MCF 10A (cell line): ENCODE measurements at places on chromosomes 16 and 17.

GRCh38 chr16:80924372-80924978, 82.2 kb downstream of the CMC2 start:
- DNase-seq = peak; percentile 34

DNA sequence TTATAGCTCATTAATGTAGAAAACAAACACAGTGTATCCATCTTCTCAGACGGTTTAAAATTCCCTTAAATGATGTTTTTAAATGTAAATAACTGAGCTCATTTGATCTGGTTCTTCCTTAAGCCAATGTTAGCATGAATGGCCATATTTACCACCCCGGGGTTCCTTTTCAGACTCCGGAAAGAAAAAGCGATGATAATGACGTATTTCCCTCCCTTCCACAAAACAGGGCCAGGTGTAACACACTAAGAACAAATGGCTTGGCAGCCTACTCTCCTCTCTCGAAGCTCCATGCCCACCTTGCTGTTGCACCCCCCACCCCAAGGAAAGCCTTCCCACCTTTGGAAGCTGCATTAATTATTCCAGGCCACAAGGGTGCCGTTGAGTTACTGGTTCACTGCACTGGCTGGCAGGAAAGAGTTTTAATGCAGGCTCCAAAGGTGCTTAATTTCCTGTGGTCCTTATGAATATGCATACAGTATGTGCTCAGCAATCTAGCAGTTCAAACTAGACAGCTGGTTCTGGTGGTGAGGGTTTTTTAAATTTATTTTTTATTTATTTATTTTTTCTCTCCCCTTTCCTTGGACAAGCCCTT, 378.9 kb downstream of the WWOX start:
- peak; percentile 6 for DNase-seq

- peak; percentile 36 for DNase-seq
Measured at GRCh38 chr16:23257682-23258081, 44.4 kb upstream of the SCNN1B start.

- no peak for DNase-seq
Measured at GRCh38 chr16:53061256-53061655, 6.5 kb downstream of the CHD9 start.

GRCh38 chr17:39618956-39619785, 7.6 kb upstream of the PPP1R1B start:
- no peak for DNase-seq

DNA sequence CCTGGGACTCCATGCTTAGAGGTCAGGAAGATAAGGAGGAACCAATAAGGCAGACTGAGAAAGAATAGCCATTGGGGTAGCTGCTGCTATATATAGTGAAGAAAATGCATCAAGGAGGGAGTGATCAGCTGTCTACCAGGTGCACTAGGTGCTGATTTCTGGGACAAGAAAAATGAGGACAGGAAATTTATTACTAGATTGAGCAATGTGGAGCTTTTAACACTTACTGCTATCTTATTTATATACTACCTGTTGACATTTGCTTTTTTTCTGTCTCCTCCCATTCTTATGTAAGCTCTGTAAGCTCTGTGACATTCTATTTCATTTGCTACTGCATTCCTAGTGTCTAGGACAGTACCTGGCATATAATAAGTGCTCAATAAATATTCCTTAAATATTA, 53.7 kb upstream of the DHX40 start:
- no peak for DNase-seq

DNA sequence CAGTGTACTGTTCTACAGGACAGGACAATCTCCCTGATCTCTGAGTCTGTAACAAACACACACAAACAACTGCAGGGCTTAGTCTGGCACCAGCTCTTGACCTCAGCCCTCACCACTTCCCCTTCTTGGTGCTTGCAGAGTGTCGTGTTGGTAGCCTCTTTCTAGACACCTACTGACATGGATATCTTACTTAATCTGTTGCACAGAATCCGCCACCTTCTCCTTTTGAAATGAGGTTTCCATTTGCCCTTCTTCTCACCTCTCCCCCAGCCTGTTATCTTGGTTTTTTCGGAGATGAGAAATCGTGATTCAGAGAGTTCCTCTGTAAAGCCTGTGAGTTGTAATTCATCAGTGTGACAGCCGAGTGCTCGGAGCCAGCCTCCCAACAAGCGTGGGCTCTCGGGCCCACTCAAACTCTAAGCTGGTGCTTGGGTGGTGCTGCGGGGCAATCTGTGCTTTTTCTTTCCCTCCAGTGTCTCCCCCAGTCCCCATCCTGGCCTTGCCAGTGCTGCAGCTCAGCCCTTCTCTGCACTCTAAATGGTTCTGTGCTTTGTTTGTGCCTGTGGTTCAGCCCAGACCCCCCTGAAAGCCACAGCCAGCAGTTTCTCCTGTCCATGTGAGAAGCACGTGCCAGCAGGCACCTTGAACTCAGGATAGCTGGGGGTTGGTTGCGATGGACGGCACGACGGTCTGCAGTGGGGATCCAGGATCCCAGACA, 28.1 kb downstream of the KIAA0513 start:
- peak; percentile 37 for DNase-seq

GRCh38 chr16:76303637-76304314, 26.6 kb downstream of the CNTNAP4 start:
- DNase-seq = no peak

GRCh38 chr16:72051818-72052217, 2.5 kb upstream of the HP start:
- no peak for DNase-seq

GRCh38 chr16:2121853-2122252, 13.8 kb downstream of the PKD1 start:
- no peak for DNase-seq

GRCh38 chr17:2948721-2949468, 114.5 kb downstream of the OR1D5 start:
- no peak for DNase-seq

DNA sequence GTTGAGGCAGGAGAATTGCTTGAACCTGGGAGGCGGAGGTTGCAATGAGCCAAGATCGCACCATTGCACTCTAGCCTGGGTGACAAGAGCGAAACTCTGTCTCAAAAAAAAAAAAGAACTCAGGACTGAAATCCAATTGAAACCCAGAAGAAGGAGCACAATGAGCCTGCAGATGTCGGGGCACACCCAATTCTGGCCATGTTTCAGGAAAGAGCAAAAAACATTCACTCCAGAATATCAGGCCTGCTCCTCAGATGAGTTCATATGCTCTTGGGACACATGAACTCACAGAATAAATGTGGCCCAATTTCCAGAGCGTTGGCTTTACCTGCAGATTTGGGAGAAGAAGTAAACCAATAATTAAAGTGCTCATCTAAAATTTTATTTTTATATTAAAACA, 3.0 kb upstream of the CMTM2 start:
- DNase-seq = no peak

DNA sequence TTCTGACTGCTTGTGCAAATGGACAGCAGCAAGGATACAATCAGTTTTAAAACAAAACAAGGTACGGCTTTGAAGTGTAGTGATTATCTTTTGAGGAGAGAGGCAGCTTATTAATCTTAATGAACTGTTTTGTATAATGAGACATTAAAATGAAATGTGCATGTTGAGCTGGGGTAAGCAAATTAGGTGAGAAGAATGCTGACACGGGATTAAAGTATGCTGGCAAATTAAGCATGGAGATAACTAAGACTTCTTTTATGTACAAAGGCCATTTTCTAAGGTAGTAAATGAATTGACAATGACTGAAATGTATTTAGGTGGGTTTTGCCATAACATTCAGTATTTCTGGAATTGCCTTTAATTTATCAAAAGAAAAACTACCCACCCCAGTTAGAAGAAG, 18.7 kb downstream of the DNAJC7 start:
- no peak for DNase-seq
